ENCODE measurements at places on chromosomes 2 and 18. TPM values are rescaled to one million over a fixed set of nuclear protein-coding genes. Genes with fewer than 3 reads are reported as not detected.
A peak's percentile ranks its signal among the peaks of the same experiment; 100 is the strongest.

Gene STAT4
- 1.6 TPM for total RNA-seq

Gene FAM124B
- not detected for total RNA-seq

Gene DLGAP1
- total RNA-seq: not detected

Gene SERPINB12
- total RNA-seq: not detected

Gene KRCC1
- 17.3 TPM for total RNA-seq

DNA sequence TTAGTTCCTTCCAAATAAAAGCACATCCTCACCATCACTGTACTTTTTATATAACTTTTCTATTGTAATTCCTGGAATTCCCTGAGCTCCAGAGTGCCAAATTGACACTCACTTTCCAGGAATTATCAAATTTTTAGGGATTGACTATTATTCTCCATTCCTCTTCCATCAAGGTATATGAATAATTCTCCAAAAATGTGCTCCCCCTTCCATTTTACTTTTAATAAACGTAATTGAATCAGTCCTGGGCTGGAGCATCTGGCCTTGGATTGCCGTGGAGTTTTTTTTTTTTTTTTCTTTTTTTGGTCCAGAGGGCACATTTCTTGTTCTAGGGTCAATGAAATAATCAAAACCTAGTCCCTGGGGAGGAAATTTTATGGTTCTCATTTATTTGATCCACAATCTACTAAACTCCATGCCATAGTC is 304.3 kb downstream of the CDCA7 start:
- DNase-seq: no peak

DNA sequence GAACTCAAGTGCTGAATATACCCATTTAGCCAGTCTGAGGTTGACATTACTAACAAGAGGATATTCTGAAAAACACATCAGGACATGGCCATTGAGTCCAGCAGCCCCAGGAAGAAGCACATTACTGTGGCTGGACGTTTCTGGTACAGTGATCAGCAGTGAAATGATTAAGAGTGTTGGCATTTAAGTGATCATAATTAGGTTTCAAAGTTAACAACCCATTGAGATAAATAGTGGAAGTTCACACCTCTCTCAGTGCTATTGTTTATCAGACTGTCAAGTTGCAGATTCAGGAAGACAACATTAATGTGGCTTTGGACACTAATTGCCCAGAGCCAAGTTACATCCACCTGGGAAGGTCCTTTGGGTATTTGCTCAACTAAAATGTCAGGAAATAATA is 139.5 kb upstream of the GAREM1 start:
- peak; percentile 71 for DNase-seq

- DNase-seq: no peak
These were observed 5.9 kb downstream of the CTLA4 start for GRCh38 chr2:203873461-203873860.

DNA sequence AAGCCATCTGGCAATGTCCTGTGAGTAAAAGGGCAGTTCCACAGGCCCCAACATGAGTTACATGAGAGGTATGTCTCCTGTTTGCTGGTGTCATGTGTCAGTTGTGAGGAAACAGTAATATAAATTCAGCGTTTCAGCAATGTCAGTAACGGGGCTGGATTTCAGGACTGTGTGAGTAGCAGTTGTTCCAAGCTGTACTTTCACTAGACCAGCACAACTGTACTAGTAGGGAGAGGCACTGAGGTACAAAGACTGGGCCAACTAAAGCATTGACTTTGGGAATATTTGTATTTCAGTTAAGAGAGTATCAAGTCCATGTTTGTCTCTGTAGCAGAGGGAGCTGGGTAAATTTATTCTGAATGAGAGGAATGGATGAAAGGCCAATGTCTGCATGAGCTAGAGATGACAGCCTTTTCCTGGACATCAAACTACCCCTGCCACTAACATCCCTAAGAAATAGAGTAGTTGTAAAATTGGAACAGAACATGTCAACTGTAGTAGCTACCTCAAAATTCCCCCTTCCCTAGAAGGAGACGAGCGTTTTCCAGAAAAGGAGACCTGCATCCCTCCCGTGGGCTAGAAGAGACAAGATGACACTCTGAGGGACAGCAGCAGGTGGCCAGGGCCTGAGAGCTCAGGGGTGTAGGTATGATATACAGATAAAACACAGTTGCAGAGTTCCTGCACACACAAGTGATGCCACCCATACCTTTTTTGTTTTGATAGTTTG is 24.4 kb downstream of the EIF4E2 start:
- DNase-seq: no peak

DNA sequence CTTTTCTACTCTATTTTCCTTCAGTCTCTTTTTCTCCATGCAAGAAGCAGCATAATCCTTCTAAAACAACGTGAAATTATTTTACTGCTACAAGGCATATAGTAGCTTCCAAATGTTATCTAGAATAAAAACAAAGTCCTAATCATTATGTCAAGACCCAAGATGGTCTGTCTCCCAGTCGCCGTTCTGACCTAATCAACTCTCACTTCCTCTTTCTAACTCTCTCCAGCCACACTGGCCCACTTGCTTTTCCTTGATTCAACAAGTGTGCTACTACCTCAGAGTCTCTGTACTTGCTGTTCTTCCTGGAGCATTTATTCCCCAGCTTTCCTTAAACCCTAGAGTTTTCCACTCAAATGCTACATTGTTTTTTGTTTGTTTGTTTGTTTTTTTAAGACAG is 1491.2 kb downstream of the LRP1B start:
- no peak for DNase-seq

All from epithelial cell of proximal tubule (primary cell).